Kidney (tissue), 22 donors: ENCODE measurements at places on chromosomes 7 and 10.

- H3K27ac ChIP-seq = no peak overlapping the region
- no peaks in the 10 kb centered on the region for H3K4me1 ChIP-seq
- peaks cover 2% of the 10 kb centered on the region for H3K36me3 ChIP-seq
- no peak for DNase-seq
These were observed 77.7 kb downstream of the RBM33 start for GRCh38 chr7:155722118-155722517.

DNA sequence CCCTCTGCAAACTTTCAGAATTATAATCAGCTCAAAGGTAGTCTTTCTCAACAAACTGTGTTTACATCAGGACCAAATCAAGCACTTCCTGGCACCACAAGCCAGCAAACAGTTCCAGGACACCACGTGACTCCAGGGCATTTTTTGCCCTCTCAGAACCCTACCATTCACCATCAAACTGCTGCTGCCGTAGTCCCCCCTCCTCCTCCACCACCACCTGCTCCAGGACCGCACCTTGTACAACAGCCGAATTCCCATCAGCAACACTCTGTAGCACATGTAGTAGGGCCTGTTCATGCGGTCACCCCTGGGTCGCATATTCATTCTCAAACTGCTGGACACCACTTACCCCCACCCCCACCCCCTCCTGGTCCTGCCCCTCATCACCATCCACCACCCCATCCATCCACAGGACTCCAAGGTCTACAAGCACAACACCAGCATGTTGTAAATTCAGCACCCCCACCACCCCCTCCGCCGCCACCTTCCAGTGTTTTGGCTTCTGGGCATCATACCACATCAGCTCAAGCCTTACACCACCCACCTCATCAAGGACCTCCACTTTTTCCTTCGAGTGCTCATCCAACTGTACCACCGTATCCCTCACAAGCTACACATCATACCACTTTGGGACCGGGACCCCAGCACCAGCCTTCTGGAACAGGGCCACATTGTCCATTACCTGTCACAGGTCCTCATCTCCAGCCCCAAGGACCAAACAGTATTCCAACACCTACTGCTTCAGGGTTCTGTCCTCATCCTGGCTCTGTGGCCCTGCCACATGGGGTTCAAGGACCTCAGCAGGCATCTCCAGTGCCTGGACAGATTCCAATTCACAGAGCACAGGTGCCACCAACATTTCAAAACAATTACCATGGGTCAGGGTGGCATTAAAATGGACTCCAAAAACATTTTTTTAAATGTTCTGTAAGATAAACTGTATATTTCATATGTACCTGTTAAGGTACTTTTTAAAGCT lies 98.7 kb downstream of the KMT2E start:
- no peak overlapping the region for H3K27ac ChIP-seq
- H3K4me3 ChIP-seq = no peak overlapping the region
- DNase-seq = no peak
- peaks cover 68% of the 10 kb centered on the region for H3K36me3 ChIP-seq

- no peak for DNase-seq
- no peaks in the 10 kb centered on the region for H3K4me1 ChIP-seq
- no peak overlapping the region for H3K27ac ChIP-seq
These were observed 214.4 kb downstream of the CCSER2 start for GRCh38 chr10:84542522-84543490.

DNA sequence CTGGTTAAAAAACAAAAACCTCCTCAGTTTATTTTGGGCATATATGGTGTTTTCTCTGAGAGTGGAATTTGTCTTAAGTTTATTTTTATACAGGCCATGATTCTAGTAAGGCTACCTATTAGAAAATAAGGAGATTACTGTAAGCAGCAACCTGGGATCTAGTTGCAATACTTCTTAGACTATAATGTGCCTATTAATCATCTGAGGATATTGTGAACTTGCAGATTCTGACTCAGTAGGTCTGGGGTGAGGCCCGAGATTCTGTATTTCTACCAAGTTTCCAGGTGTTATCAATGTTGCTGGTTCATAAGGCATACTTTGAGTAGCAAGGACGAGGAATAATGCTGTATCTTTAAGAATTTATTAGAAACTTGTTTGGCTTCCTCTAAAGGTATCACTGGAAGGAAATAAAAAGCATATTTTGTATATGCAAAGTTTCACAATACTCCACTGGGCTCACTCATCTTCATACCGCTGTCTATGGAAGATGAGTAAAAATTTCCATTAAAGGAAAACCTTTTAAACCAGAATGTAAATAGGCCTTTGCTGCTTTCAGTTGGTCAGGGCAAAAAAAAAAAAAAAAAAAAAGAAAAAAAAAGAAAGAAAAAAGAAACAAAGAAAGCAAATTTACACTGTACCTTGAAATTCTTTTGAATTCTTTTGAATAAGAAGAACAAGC lies 105.8 kb downstream of the BMPER start:
- no peaks in the 10 kb centered on the region for H3K4me1 ChIP-seq
- H3K4me3 ChIP-seq = no peak overlapping the region
- DNase-seq = no peak
- no peaks in the 10 kb centered on the region for H3K27me3 ChIP-seq
- no peaks in the 10 kb centered on the region for H3K36me3 ChIP-seq

DNA sequence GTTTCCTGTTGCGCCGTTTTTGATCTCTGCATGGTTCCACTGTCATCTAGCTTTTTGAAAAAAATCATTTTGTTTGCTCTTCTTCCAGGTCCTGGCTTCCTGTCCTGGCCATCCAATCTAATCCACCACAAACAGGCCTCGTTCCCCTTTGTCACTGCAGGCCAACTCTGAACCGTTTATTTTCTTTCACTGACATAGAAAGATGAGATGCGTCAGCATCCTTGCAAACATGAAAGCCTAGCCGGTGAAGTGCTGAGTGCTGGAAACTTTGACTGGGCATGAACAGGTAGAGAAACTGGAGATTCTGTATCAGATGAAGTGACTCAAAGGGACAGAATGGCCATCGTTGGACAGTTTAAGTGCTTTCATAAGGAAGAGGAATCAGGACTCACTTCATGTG lies 1247.8 kb downstream of the TYW1 start:
- no peaks in the 10 kb centered on the region for H3K27me3 ChIP-seq
- H3K27ac ChIP-seq = no peak overlapping the region
- H3K36me3 ChIP-seq = no peaks in the 10 kb centered on the region
- peak; percentile 54 for DNase-seq

GRCh38 chr10:70634011-70634410 lies 31.5 kb upstream of the PRF1 start:
- H3K27me3 ChIP-seq = no peaks in the 10 kb centered on the region
- no peak overlapping the region for H3K4me3 ChIP-seq
- H3K27ac ChIP-seq = no peak overlapping the region
- no peaks in the 10 kb centered on the region for H3K4me1 ChIP-seq
- no peaks in the 10 kb centered on the region for H3K36me3 ChIP-seq

GRCh38 chr10:94293354-94293753 lies 69.4 kb downstream of the NOC3L start:
- H3K4me1 ChIP-seq = no peaks in the 10 kb centered on the region
- H3K36me3 ChIP-seq = no peaks in the 10 kb centered on the region
- no peaks in the 10 kb centered on the region for H3K27me3 ChIP-seq
- DNase-seq = peak; percentile 27
- H3K27ac ChIP-seq = no peak overlapping the region

GRCh38 chr7:139231513-139232376 lies 708 bp downstream of the UBN2 start:
- no peaks in the 10 kb centered on the region for H3K27me3 ChIP-seq
- peak overlapping the region; percentile 96 for H3K4me3 ChIP-seq
- peak overlapping the region; percentile 95 for H3K27ac ChIP-seq
- peak; percentile 52 for DNase-seq
- no peaks in the 10 kb centered on the region for H3K4me1 ChIP-seq

- H3K36me3 ChIP-seq = no peaks in the 10 kb centered on the region
- H3K27me3 ChIP-seq = no peaks in the 10 kb centered on the region
- DNase-seq = no peak
These were observed 81.8 kb downstream of the JMJD1C start for GRCh38 chr10:63384001-63384400.

DNA sequence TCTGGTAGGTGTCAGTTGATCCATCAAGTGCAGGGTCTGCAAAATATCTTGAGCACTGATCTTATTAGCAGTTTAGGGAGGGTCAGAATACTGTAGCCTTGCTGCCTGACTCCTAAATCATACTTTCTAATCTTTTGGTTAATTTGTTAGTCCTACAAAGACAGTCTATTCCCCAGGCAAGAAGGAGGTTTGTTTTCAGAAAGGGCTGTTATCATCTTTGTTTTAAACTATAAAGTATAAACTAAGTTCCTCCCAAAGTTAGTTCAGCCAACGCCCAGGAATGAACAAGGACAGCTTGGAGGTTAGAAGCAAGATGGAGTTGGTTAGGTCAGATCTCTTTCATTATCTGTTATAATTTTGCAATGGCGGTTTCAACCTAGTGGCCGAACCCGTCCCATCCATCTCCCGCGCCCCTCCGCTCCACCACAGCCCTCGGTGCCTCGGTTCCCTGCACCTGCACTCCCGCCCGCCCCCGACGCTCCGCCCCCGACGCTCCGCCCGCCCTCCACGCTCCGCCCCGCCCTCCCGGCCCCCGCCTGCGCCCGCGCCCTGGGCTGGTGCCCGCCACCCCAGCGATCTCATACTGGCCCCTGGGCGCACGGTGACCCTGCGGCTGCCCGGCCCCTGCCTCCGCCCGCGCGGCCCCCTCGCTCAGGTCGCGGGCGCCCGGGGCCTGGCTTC lies at the start of gene ADCK2:
ADCK2 (plus strand) TSS at position 564 of the 681 bp plus-strand sequence. CDS start 386 bp downstream, outside the sequence.
- no peaks in the 10 kb centered on the region for H3K27me3 ChIP-seq
- H3K4me3 ChIP-seq = peak within 1 kb of the TSS; percentile 54
- peaks cover 18% of the 10 kb centered on the region for H3K4me1 ChIP-seq
- DNase-seq = peak; percentile 52
- H3K36me3 ChIP-seq = no peaks in the 10 kb centered on the region
- H3K27ac ChIP-seq = peak within 1 kb of the TSS; percentile 74

- H3K27ac ChIP-seq = no peak overlapping the region
- H3K36me3 ChIP-seq = peaks cover 25% of the 10 kb centered on the region
- H3K4me3 ChIP-seq = no peak overlapping the region
- no peaks in the 10 kb centered on the region for H3K4me1 ChIP-seq
These were observed 29.5 kb downstream of the NUDT5 start for GRCh38 chr10:12165999-12166775.

DNA sequence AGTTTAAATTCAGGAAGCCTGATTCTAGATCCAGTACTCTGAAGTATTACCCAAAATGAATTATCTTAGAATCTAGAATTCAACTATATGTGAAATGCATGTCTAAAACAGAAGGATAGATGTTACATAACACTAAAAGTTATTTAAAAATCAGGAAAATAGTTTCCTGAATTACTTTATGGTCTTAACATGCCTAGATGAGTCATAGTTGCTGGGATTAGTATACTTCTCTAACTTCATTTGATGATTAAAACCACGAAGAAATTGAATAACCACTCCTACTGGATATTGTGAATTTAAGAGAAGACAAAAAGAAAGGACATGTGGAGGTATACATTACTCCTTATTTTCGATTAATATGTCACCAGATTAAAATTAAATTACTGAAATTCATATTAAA lies 65.5 kb downstream of the ATAD1 start:
- no peak overlapping the region for H3K4me3 ChIP-seq
- no peaks in the 10 kb centered on the region for H3K4me1 ChIP-seq
- DNase-seq = no peak
- no peaks in the 10 kb centered on the region for H3K27me3 ChIP-seq
- H3K36me3 ChIP-seq = no peaks in the 10 kb centered on the region

DNA sequence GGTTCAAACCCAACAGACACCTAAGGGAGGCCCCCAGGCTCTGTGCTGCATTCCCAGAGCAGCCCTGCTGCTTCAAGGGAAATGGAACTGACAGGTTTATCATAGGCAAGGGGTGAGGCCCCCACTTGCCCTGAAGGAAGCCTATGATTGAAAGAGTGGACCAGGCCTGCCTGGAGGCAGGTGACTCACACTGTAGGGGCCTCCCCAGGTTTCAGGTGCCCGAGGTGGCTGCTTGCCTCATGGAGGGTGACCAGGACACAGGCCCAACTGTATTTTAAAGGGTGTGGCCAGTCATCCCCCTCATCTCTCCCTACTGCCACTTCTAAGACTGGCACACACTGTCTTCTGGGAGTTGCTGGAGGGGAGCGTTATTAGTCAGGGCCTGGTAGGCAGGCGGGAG lies 85.4 kb downstream of the ATXN7L1 start:
- no peaks in the 10 kb centered on the region for H3K4me1 ChIP-seq
- DNase-seq = no peak
- peaks cover 2% of the 10 kb centered on the region for H3K36me3 ChIP-seq
- H3K27me3 ChIP-seq = no peaks in the 10 kb centered on the region

DNA sequence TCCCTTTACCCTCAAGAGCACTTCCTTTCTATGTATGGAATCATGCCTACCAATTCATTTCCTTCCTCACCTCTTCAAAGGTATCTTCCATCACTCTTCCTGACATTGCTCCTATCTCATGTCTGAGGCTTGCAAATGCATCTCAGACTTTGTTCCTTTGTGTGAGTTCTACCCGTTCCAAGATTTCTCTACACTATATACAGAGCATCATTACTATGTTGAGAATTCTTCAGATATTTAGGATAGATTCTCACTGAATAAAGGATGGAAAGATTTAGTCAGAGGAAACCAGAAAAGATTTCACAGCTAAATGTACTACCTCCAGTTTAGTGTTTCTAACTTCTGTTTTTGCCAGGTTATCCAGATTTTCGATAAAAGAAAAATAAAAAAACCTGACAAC lies 462.7 kb downstream of the PHTF2 start:
- DNase-seq = no peak
- no peaks in the 10 kb centered on the region for H3K27me3 ChIP-seq
- H3K36me3 ChIP-seq = no peaks in the 10 kb centered on the region
- H3K4me1 ChIP-seq = no peaks in the 10 kb centered on the region
